ENCODE measurements at places on chromosomes 4 and X.
A peak's percentile ranks its signal among the peaks of the same experiment; 100 is the strongest.

- DNase-seq, result no peak
Measured at GRCh38 chr4:26731351-26732035, 129.1 kb upstream of the STIM2 start.

- peak; percentile 56 for DNase-seq
Measured at GRCh38 chr4:158856852-158857251, 88.0 kb downstream of the FNIP2 start.

DNA sequence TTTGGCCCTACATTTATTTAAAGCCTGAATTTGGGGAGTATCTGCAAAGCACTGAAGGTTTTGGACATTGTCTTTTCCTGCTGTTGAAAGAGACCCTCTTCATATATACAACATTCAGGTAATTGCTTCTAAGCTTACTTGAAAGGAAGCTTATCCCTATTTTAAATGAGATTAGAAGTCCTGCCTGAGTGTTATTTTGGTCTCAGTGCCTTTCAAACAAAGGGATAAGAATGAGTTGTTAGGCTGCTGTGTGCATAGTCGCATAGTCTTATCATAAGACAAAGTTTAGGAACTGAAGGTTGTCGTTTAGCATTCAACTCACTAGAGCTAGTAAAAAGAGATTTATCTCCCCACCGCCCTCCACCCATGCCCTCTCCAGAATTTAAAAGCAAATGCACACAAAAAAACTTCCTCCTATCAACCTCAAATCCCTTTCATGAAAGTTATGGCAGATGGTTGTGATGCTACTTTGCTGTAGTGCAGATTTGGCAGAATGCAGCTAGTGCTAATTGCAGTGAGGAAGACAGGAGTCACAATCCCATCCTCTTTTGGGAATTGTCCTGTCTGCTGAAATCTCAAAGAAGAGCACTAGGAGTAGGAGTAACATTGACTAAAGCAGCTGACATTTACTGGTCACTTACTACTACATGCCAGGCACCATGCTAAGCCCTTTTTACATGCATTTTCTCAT lies 5.8 kb downstream of the HERC3 start:
- no peak for DNase-seq

GRCh38 chr4:137572163-137572562 lies 39.9 kb upstream of the PCDH18 start:
- DNase-seq, result no peak

- DNase-seq, result no peak
Measured at GRCh38 chr4:10333942-10334341, 123.3 kb downstream of the ZNF518B start.

DNA sequence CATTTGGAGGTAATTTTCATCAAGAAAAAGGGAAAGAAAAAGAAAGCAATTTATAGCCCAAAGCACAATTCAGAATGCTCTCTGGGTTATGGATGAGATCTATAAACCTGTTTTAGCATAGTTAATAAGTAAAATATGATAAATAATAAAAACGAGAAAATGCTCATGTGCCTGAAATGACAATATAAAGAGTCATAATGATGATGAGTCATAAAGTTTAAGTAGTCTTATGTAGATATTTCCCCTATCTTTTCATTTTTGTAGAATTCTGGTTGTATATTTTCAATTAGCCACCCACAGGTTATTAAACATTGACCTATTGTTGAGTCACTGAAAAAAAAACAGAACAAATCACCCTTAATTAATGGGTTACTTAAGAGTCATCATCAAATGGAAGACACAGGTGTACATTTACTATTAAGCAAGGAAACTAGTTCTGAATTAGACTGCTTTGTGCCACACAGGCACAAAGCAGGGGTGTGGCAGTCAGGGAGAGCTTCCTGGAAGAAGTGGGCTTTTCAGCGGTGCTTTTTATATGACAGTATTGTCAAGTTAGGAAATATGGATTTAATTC lies 29.3 kb downstream of the BEND4 start:
- no peak for DNase-seq

DNA sequence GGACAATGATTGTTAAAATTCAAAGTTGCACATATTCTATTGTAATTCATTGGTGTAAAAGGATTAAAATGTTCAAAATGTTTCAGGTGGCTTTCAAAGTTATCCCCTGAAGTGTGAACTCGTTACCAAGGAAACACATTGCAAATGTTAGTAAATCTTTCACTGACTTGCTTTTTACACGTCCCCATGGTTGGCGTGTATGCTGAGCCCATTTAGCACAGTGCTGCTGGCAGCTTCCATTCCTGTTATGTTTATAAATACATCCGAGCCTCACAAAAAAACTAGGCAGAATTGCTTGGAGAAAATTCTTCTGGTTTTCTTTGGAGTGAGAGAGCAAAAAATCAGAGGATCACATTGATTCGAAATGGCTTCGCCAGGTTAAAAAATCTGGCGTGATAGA lies 105.9 kb upstream of the HPGD start:
- DNase-seq, result no peak

- no peak for DNase-seq
Measured at GRCh38 chrX:109537324-109537665, 651 bp downstream of the NXT2 start.

DNA sequence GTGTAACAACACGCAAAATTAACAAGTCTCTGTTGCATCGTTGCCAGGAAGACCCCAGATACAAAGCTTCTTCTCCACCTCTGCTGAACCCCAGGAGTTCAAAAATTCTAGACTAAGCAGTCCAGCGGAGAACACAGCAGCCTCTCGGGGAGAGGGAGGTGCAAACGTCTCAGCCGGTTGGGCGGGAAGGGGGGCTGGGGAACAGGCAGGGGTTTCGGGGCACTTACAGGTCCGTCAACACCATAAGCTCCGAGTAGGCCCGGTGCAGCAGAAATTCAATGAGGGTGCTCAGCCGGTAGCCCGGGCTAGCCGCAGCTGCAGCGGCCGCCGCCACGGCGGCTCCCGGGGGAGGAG lies 394 bp downstream of the MED14 start:
- peak; percentile 36 for DNase-seq

GRCh38 chr4:117898496-117898895 lies 135.8 kb upstream of the NDST3 start:
- DNase-seq, result no peak

- DNase-seq, result peak; percentile 7
Measured at GRCh38 chrX:145178268-145178667, 69.0 kb upstream of the SPANXN1 start.

DNA sequence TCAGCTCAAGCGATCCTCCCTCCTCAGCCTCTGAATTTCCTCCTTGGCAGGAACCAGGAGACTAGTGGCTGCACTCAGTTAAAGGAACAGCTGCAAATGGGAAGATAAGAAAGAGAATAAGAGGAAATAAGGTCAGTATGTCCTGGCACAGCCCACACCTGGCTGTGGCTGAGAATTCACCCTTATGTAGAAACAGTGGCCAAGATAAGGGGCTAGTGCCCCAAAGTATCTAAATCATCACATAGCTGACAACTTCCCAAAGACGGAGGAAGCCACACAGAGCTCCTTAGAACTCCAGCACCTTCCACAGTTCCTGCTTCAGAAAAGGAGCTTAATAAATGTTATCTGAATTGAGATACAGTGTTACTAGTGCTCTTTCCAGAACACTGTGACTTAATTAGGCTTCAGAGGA lies 2.3 kb upstream of the CHIC2 start:
- DNase-seq, result no peak

DNA sequence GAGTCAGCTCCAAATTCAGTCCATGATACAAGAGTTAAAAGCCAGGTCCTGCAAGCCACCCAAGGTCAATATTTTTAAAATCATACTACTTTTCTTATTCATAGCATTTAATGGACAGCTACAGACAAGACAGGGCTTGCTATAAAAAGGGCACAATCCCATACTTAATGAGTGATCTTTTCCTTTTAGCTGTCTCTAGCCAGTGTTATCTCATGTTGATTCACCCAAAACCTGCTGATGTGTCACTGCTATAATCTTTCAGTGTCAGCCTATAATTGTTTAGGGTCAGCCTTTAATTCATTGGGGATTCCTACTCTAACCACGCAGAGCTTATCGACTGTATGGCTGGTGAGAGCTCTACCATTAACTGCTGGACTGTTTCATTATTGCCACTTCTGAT lies 51.2 kb upstream of the HCCS start:
- no peak for DNase-seq

- DNase-seq, result no peak
Measured at GRCh38 chrX:37434362-37434761, 85.2 kb downstream of the PRRG1 start.

GRCh38 chrX:117765211-117765610 lies 351.4 kb downstream of the KLHL13 start:
- no peak for DNase-seq

DNA sequence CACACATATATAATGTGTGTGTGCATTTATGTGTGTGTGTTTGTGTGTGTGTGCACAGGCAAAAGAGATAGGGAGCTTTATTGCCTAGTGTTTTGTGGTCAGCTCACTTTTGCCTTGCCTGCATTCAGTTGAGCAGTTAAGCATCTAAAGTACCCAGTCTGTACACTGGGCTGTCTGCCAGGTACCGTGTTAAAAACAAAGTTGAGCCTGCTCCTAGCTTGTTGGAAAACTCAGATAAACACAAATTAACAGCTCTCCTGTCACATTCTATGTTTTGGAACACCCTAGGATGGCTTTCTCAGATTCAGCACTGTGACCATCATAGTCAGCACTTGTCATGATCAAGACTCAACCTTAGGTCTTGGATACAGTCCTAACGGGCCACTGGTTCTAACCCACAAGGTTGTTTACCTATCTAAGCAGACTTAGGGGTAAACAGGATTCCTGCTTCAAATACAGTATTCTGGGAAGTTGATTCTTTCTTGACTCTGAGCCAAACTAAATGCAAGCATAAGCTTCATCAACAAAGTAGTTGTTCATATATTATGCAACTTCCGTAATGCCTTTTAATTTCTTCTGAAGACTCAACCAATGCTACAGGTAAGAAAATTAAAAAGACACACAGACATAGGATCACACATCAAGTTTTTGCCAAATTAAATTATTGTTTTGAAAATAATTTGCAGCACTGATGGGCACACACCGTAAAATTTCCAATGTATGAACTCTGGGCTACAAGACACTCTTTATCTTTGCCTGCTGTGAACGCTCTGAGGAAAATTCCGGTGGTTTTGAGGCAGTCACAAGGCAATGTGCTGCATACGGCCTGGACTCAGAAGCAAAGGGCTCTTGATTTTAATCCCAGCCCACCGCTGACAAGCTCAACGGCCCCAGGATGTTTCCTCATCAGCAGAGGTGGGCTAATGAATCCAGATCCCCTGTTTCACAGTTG lies 11.3 kb upstream of the CD99 start:
- DNase-seq, result no peak

DNA sequence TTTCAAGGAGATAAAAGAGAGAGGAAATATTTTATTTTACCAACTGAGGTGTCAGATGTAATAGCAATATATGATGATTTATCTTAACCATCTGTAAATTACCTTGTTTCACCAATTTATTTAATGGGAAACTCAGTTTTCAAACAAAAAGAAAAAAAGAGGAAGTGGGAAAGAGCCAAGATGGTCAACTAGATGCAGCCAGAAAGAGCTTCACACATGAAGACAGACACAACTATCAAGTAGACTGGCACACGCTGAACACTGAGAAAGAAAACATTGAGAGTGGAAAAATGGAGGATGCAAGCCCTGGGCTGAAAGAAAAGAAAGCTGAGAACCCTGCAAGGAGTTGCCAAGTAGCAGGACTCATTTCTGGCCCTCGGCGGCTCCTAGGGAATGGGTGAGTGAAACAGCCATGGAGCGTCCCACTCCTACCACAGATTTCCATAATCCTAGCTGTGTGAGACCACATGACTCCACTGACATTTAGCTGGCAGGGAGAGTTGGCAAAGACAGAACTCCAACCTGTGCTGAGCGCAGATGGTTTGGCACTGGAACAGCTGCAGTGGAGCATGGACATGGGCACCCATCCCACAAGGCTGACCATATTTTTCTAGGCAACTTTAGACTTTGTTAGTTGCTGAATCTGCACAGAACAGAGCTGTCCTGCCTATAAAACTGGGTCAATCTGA lies 409.3 kb downstream of the FAM47B start:
- DNase-seq, result no peak

DNA sequence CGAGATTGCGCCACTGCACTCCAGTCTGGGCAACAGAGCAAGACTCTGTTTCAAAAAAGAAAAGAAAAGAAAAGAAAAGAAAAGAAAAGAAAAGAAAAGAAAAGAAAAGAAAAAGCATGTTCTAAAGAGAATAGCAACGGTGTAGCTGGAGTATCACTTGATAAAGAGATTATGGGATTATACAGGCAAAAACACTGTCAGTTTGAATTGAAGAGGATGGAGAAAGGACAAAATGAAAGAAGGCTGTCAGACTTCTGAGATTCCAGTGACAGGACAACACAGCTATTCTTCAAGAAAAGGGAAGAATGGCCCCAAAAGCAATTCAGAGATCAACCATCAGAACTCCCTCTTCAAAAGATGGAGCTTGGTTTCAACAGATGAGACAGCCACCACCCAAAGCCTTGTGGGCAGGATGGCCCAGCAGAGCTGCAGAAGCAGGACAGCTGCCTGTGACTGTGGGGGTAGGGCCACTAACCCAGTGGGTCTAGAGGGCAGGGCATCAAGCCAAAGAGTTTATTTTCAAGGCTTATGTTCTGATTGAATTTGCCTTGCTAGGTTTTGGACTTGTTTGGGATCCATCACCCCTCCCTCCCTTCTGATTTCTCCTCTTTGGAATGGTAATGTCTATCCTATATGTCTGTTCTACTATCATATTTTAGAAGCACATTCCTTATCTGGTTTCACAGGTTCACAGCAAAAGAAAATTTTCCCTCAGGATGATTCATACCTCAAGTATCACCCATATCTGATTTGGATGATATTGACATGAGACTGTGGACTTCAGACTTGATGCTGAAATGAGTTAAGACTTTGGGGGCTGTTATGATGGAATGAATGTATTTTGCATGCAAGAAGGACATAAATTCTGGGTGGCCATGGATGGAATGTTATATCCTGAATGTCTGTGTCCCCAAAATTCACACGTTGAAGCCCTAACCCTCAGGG lies 17.5 kb downstream of the RFC1 start:
- no peak for DNase-seq

DNA sequence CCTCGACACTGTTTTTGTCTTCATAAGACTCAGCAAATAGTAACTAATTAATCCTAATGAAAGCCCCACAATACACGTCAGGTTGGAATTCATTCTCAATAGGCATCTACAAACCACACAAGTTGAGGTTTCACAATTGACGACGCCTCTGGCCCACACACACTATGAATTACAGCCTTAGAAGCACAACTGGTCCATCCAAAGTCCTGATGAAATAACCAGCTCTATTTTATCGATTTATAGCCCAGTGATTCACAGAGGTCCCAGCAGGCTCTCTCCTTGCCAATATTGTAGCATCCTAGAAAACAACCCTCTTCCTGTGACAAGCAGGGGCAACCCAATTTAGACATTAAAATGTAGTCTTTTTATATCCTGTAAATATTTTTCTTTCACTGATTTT lies 112.1 kb downstream of the NR3C2 start:
- DNase-seq, result no peak

GRCh38 chr4:185343726-185344581 lies 51.8 kb downstream of the LRP2BP start:
- DNase-seq, result no peak

GRCh38 chrX:15524417-15524816 lies 23.8 kb downstream of the BMX start:
- no peak for DNase-seq

GRCh38 chr4:3470244-3471097 lies 7.4 kb downstream of the DOK7 start:
- DNase-seq, result no peak

GRCh38 chr4:142809559-142809958 lies 36.5 kb downstream of the INPP4B start:
- DNase-seq, result no peak

GRCh38 chr4:13396161-13396560 lies 88.0 kb downstream of the RAB28 start:
- DNase-seq, result no peak

- DNase-seq, result no peak
Measured at GRCh38 chr4:20760053-20760452, 59.8 kb downstream of the PACRGL start.
